ENCODE measurements at places on chromosomes 5 and 9.

- no peak for DNase-seq
These were observed 260.4 kb downstream of the GABRB2 start for GRCh38 chr5:161286066-161286655.

DNA sequence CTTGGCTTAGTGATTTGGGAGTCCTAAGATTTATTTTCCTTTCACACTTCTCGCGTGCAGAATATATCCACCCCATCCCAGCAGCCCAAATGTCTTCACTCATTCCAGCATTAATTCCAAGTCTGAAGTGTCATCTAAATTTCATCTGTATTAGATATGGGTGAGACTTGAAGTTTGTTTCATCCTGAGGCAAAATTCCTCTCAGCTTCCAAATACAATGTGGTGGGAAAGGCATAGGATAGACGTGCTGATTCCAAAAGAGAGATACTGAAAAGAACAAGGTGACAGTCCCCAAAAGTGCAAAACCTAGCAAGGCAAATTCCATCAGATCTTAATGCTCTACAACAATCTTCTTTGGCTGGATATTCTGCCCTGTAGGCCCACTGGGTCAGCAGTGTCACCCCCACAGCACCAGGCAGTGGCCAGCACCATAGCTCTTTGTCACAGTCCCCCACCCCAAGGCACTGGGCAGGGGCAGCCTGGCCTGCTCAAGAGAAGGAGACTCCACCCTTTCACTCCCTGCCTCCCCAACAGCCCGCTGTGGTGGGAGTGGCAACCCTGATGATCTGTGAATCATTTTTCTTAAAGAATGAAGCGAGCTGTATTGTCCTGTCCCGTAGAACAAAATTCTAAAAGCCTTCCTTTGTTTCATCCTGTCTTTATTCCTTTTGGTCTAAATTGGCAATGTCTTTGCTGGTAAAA, 2.7 kb upstream of the ADAM19 start:
- DNase-seq, result no peak

DNA sequence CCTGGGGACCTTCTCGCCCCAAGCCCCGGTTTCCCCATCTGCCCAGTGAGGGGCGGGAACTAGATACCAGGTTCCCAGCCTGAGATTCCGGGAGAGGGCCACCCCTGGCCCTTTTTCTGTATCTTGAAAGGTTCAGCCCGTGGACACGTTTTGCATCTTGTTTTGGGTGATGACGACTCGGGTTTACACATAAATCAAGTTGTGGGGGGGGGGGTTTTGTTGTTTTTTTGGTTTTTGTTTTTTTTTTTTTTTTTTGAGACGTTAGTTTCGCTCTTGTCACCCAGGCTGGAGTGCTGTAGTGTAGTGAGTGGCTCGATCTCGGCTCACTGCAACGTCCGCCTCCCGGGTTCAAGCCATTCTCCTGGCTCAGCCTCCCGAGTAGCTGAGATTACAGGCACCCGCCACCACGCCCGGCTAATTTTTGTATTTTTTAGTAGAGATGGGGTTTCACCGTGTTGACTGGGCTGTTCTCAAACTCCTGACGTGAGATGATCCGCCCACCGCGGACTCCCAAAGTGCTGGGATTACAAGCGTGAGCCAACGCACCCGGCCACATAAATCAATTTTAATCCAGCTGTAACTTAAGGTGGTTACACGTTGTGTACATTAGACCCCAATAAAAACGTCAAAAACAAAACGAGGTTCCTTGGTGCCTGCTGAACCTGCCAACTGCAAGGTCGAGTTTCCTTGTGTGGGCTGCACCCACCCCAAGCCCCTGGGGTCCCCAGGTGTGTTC, 1.1 kb upstream of the BRD3 start:
- peak; percentile 57 for DNase-seq

DNA sequence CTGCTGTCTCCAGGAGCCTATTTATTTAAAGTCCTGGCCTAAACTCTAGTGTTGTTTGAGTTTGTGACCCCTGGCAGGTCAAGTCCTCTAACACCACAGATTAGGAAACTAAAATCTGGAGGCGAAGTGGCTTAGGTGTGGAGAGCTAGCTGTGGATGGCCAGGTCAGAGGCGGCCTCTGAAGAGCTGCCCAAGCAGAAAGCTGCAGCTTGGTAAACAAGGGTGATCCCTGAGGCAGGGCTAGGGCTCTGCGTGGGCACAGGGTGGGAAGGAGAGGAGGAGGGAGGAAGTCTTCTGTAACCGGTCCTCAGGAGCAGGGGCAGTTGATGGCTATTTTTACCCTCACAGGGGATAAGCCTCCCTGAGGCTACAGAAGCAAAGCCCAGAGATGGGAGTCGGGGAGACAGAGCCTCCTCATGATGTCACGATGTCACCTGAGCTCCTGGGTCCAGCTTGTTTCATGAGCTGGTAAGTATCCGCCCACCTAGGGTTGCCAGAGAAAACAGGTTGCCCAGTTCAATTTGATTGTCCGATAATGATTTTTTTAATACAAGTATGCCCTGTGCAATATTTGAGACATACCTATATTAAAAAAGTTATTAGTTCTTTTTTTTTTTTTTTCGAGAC, 25.9 kb upstream of the BOD1 start:
- no peak for DNase-seq

- DNase-seq, result no peak
These were observed 9.0 kb upstream of the WDR38 start for GRCh38 chr9:124844291-124844690.

DNA sequence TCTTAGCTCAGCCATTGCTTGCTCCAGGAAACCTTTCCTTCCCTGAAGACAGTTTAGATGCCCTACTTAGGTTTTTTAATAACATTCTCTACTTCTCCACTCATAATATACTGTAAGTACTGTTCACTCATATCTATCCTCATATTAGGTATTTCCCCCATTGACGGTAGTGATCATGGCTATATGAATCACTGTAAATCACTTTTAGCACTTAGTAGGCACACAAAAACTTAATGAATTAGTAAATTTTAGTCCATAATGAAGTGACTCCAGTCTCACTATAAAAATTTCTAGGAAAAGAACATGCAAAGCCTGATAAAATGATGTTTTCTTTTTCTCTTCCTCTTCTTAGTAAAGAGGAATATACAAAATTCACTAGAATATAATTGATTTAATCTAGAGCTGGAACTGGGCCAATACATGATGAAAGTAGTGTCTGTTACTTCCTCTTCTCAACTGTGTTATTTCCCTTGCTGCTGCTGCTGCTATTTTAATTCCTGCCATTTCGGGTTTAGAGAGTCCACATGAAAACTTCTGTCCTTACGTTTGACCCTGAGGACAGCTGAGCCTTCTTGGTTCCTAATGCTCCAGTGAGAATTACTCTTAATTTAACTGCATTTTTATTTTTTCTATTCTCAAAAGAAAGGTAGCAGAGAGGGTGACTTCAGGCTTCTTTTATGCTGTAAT, 73.5 kb downstream of the LNPEP start:
- DNase-seq, result peak; percentile 93

DNA sequence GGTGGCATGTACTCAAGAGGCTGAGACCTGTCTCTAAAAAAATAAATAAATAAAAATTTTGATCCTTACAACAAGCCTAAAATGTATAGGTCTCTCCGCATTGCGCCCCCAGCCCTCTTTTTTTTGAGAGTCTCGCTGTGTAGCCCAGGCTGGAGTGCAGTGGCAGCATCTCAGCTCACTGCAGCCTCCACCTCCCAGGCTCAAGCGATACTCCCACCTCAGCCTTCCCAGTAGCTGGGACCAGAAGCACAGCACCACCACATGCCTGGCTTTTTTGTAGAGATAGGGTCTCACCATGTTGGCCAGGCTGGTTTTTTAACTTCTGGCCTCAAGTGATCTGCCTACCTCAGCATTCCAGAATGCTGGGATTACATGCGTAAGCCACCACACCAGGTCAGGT, 2.2 kb upstream of the GARIN3 start:
- no peak for DNase-seq

DNA sequence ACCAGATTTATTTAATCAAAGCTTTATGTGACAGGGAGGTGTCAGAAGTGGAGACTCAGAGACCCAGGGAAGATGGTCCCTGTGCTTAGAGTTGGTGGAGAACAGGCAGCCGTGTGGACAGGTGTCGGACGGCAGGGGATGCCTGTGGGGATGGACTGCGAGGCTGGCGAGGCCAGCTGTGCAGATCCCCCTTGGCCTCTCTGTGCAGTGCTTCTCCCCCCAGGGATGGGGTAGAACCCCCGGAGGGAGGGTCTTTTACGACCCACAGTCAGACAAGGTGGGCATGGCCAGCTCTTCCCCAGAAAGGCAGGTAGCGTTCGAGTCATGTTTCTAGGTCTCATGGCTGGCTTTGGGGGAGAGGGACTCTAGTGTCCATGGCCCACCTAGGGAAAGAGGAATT, 4.7 kb upstream of the SLC2A6 start:
- no peak for DNase-seq

GRCh38 chr5:174903172-174903732, 178.9 kb downstream of the MSX2 start:
- peak; percentile 48 for DNase-seq

DNA sequence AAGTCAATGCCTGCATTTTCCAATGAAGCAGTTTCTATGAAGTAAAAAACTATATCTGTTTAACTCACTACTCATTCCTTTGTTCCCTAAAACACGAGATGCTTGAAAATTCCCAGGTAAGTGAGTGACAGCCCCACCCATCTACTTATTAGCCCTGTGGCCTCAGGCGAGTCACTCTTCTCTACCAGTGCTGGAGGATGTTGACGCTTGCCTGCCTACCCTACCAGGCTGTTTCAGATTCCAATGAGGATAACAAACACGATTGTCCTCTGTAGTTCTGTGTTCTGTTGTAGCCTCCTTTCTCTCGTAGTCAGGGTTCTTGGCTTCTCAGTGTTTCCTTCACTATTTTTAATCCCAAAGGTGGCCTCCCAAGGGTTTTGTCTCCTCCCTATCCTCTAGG, 388.8 kb downstream of the KDM4C start:
- DNase-seq, result no peak

Data from MV-4-11 (cell line).